HT1080 (cell line): ENCODE measurements at places on chromosomes 2 and 18. TPM values are rescaled to one million over a fixed set of nuclear protein-coding genes. Genes with fewer than 3 reads are reported as not detected.

CCDC150 gene
- 7.5 and 8.4 TPM in 2 replicates for total RNA-seq

DLX2 gene
- total RNA-seq, result 0.53 and 1.1 TPM in 2 replicates

LMAN2L gene
- 7.5 and 7.7 TPM in 2 replicates for total RNA-seq

LAMA3 gene
- total RNA-seq, result 0.40 and 0.56 TPM in 2 replicates

MSTN gene
- 0.03 TPM in 1 of 2 replicates, not detected in the other for total RNA-seq

GKN1 gene
- total RNA-seq, result not detected in 2 replicates

ASIC4 gene
- total RNA-seq, result not detected in 2 replicates

DSG1 gene
- not detected in 2 replicates for total RNA-seq

SH3BP4 gene
- 17.3 and 20.2 TPM in 2 replicates for total RNA-seq

SPATA3 gene
- total RNA-seq, result not detected in 2 replicates

RPL37A gene
- total RNA-seq, result 2,842 and 5,277 TPM in 2 replicates

ZC3H6 gene
- total RNA-seq, result 0.20 and 0.87 TPM in 2 replicates

FOXD4L1 gene
- total RNA-seq, result 0.05 TPM in 1 of 2 replicates, not detected in the other

BUB1 gene
- total RNA-seq, result 75.4 and 89.2 TPM in 2 replicates

PTPN18 gene
- 13.5 and 20.3 TPM in 2 replicates for total RNA-seq

DNA sequence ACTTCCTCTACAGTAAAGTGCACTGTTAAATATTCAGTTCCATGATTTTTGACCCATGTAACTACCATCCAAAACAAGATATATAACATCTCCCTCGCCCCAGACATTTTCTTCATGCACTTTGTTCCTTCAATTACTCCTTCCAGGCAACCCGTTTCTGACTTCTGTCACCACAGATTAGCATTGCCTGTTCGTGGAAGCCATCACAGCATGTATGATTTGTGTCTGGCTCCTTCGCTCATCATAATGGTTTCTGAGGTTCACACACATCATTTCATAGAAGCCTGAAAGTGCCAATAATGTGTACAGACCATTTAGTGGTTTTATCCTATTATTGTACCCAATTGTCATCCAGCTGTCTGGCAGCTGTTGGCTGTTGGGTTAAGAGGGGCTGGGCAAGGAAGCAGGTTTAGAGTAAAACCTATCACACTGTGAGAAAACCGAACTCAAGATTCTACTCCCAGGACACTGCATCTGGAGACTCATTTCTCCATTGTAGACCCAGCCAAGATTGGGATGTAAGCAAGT is 16.1 kb downstream of the ARHGAP28 start:
- no peak for DNase-seq

GRCh38 chr2:69227716-69228115 is 159.3 kb downstream of the GFPT1 start:
- DNase-seq, result no peak

DNA sequence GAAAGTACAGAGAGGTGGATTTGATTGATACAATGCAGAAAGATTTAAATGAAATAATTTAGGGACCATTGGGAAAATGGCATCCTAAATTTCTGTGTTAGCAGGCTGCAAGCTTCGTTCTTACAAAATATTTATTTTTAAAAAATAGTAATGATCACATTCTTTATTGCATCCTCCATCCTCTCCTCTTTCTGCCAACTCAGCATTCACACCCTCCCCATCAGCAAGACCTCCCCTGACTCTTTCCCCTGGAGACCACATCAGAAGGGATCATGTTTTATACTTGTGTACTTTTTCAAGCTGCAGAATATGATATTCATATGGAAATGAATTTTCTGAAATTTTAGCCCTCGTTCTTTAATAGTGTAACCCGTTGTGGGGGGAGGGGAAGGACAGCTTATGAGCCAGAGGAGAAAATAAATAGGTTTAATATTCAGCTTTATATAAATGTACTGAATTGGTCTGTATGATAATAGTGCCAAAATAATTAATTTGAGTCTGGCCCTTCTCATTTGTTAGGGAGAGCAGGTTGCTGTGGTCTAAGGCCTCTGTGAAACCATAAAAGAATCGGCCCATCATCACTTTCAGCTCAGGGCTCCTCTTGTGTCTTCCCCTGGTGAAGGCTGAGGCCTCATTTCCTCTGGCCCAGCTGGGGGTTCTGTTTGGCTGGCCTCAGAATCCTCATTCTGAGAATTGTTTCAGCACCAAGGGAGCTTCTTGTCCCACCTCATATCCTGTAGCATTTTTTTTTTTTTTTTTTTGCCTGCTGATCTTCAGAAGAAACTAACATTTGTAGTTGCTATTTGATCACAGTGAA is 330.8 kb downstream of the TXNL1 start:
- no peak for DNase-seq

GRCh38 chr2:75545387-75545786 is 15.4 kb downstream of the EVA1A start:
- no peak for DNase-seq

DNA sequence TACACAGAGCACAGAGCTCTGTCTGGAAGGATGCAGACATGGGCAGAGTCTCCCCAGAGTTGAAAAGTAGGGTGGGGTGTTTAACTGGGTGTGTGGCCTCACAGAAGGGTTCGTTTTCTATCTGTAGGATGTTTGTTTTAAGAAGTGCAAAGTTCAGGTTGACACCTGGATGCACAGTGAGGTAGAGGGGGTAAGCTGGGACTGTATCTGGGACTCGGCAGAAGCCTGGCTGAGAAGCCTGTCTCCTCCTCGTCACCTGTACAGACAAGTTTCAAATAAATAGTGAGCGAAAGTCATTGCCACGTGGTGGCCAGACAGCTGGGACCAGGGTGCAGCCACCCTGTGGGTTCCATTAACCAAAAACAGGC is 145.9 kb downstream of the KLHL29 start:
- DNase-seq, result no peak

- DNase-seq, result no peak
Observed at GRCh38 chr2:209988010-209988409, 14.4 kb upstream of the RPE start.

- DNase-seq, result no peak
Observed at GRCh38 chr2:105768961-105769452, 24.3 kb downstream of the NCK2 start.

DNA sequence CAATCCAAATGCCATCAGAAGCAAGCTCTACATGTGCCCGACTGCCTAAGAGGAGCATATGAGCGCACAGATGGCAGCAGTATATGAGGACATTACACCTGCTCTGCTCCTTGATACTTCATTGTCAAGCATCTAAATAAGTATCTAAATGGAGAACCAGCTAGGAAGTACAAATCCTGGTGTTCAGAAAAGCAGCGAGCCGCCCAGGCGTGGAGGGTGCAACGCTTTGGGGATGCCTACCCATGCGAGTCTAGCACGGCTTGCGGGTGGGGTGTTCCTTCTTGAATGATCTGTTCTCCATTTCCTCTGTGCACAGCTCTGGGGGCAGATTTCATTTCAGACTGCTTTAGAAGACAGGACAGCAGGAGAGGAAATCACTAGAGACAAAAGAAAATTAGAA is 63.0 kb upstream of the BCL2L11 start:
- no peak for DNase-seq

DNA sequence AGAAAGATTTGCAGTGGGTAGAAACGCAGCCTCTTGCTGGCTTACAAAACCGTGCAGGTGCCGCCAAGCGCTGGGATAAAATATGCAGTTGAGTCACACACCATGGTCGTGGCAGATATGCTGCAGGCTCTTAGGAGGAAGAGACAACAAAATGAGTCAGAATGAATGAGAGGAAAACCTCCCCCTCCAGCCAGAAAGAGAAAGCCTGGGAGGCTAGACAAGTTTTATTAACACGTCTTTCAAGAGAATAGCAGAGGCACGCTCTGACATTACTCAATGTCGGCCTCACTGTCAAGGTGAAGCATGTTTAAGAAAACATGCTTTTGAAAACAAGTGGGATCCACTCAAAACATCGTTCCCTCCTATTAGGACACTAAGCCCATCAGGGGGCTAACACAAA is 37.1 kb upstream of the ZCCHC2 start:
- peak; percentile 91 for DNase-seq

GRCh38 chr18:32919799-32920198 is 147.0 kb upstream of the KLHL14 start:
- DNase-seq, result peak; percentile 72

- peak; percentile 92 for DNase-seq
Observed at GRCh38 chr2:18299423-18300212, 260.8 kb downstream of the RDH14 start.

DNA sequence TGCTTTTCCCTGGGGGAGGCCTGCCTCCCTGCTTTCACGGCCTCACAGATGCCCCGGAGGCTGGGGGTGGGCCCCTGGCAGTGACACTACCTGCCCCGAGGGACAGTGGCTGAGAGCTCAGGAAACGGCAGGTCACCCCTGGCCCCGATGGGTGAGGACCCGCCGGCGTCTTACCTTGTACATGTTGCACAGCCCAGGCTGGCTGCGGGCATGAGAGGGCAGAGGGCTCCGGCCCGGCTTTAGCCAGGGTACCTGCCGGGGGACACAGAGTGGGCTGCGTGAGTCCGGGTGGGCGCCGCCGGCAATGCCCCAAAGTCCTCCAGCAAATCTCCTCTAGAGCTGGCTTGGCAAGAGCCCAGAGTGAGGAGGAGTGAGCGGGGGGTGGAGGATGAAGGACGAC is 122.9 kb downstream of the MBP start:
- no peak for DNase-seq

- no peak for DNase-seq
Observed at GRCh38 chr2:120540719-120541552, 194.7 kb upstream of the GLI2 start.

DNA sequence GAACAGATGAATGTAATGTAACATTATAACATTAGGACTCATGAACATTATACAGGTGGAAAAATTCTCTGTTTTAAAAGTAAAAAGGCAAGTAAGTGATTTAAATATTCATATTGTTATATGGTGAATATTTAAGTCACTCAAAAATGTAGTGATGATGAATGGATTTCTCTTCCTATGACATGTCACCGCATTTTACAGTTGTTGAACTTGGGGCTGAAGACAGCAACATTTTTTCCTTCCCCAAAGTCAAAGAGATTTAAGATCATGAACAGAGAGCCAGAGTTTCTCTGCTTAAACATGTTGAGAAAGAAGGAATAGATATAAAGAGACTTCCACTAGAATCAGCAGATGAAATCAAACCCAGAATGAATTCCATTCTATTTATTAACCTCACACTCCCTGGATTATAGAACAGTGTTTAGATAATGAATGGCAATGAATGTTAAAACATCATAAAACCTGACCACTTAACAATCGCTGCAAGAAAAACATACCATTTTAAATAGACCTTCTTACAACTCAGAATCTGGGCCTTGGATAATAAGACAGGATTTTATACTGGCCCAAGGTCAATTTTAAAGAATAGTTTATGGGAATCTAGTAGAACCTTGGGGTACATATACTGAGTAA is 163.6 kb upstream of the SIX2 start:
- DNase-seq, result no peak

DNA sequence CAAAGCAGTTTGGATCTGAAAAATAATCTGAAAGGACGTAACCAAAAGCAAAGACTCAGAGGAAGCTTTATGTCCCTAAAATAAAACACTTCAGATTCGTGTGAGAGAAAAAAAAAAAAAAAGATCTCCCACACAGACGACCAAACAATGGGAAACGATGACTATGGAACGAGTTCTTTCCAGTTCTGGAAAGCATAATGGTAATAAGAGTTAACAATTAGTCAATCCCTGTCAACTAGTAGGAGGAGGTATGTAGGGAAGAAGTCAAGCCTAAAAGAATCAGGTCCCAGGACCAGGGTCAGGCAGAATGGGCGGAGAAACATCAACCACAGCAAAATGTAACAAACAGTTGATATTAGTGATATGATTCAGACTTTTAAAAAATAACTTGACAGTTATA is 170.3 kb upstream of the SETBP1 start:
- no peak for DNase-seq

DNA sequence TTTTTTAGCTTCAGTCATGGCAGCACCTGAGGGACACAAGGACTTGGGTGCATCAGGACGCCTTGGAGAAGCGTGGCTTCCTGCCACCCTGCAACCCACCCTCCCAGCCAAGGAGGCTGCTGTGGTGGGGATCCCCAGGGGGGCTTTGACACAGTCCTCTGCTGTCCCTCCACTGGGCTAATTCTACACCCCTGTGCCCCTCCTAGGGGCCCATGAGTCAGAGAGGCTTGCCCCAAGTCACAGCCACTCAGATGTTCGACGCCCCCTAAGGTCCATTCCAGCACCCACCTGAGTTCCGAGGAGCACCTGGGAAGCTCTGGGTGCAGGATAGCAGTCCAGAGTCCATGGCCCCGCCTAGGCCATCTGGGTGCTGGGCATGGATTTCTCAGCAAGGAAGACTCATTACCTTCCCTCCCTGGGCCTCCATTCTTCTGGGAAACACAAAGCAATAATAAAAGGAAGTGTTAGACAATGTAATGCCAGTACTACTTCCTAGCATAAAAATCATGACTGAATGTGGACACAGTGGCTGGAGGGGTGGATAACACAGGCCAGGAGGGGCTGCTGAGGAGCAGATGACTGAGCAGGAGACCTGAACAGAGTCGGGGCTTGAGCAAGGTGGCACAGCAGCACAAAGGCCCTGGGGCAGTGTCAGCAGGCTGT is 3.7 kb downstream of the ALPG start:
- no peak for DNase-seq

- no peak for DNase-seq
Observed at GRCh38 chr2:55860832-55861231, 62.8 kb downstream of the EFEMP1 start.

- no peak for DNase-seq
Observed at GRCh38 chr2:195320413-195320973, 336.5 kb upstream of the SLC39A10 start.

GRCh38 chr2:71907503-71907902 is 240.2 kb downstream of the CYP26B1 start:
- DNase-seq, result no peak

DNA sequence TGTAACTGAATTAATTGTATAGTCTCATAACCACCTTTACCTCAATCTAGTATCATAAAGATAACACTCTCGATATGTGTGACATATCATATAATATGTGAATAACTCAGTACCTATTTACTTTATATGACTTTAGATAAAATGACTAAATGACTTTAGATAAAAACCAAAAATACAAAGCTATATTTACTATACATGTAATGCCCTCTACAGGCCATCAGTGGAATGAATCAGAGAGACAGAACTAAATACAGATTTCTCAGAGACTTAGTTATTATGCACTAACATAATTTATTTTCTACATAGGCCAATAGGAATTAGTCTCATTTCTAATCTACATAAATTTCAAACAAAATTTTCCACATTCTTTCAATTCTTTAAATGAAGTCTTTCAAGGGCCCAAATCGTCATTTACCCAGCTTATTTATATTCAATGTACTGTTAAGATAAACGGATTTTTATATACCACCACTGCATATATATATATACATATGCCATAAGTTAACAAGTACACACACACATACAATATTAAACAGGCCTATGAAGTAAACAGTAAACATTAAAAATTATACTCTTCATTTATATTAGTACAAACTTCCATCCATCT is 219.9 kb downstream of the EXOC6B start:
- DNase-seq, result no peak

DNA sequence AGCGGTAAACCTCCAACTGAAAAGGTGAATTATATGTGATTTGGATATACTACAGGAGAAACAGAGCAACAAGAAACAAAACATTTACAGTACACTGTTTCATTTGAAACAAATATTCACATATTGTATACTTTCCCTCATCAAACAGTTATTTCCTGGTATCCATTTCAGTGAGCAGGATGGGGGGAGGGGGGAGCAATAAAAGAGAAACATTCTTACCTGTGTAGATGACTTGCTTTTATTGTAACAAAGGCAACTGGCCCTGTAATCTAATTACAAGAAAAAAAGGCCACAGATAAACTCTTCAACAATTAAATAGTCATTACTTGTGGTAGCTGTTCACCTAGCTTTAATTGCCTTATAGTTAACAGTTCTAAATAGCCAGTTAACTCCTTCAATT is 3.9 kb upstream of the PPP1CB start:
- no peak for DNase-seq
